Stimulated activated CD8-positive, alpha-beta memory T cell treated with anti-CD3 and anti-CD28 coated beads, Interleukin-4, amount 100 ng/mL, for 48 hours (primary cell): ENCODE measurements at places on chromosomes 7 and 10.
A peak's percentile ranks its signal among the peaks of the same experiment; 100 is the strongest.

DNA sequence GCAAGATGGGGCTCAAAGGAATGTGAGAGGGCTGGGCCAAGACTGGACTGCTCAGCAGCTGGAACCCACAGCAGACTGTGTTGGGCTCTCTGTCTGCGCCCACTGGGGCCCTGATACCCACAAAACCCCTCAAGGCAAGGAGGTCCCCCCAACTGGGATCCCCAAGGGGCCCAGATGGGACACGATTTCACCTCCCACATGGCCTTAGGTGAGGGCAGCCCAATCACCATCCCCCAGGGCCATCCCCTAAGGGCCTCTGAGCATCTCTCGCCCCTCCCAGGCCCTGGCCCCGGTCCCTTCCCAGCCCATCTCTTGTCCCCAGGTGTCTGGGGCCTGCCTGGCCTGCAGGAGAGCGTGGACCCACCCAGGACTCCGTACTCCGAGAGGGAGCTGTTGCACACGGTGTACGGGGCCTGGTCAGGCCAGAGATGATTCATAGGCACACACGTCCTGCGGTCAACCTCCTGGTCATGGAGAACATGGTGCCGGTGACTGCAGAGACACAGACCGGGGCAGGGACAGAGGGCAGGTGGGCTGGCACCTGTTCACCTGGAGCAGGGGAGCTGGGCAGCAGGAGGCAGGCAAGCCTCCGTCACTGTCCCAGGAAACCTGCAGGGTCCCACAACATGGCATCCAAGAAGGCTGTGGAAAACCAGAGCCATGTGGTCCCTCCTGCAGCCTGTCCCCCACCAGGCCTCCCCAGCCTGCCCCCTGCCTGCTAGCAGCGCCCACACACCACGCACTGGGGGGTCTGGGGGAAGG, 21.6 kb downstream of the OGDHL start:
- DNase-seq, result no peak

GRCh38 chr7:145331522-145331921, 495.7 kb upstream of the TPK1 start:
- DNase-seq, result no peak

DNA sequence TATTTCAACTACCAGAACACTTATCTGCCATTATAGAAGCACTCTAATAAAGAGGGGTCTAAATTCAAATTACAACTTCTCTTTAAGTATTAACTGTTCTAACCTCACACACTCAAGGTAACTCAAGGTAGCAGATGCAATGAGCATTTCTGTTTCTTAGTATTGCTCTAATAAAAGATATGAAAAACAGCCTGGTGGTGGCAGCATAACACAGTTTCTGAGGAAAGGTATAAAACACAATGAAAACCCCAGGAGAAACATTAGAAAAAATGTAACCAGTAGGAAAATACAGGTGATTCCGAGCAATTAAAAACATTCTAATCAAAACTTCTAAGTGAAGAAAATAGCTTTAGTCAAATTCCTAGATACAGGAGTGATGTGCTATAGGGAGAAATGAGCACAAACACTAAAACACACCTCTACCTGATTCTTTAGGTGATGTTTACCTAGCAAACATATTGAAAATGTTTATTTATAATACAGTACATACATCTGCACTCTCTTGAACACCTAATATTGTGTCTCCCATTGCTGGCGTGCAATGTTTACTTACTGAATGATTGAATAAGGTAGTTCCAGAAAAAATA, 3.5 kb downstream of the MKRN1 start:
- DNase-seq, result peak; percentile 54

DNA sequence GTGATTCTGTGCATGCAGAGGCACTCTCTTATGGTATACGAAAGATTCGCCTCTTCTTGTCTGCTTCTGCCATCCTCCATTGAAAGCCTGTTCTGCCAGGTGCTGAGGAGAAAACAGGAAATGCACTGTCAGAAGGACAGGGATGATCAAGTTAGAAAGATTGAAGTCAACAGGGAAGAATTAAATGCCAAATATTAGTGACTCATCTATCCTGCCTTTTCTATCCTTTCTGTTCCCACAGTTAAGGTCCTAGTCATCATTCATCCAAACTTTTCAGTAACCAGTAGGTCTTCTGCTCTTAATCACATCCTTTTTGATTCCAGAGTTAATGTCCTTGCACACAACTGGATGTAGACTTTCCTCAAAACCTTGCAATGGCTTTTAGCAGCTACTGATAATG, 4.8 kb upstream of the ZNF783 start:
- DNase-seq, result no peak

DNA sequence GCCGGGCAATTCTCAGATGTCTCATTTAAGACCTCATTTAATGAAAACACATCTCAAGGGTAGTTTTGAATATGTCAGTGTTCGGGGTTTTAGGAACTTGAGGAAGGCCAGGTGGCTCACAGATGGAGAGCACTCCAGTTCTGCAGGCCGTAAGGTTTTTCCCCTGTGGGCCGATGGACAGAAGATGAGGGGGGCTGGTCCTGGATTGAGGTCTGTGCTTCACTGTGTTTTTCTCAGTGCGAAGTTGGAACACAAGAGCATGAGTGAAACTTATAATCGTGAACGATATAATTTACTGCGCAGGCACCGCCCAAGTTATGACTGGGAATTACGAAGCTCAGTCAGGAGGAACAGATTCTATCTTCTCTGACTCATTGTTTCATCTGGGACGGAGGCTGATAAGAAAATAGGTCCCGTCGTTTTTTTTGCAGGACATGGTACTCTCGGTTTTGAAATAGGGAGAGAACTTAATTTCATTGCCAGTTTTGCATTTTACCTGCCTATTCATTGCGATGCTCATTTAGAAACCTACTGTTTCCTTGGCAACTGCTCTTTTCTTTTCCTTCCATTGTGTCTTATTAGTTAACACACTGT, 591.0 kb upstream of the PFKP start:
- DNase-seq, result no peak

- no peak for DNase-seq
Observed at GRCh38 chr10:28180654-28181053, 122.2 kb downstream of the MPP7 start.

GRCh38 chr10:121450247-121450646, 148.0 kb downstream of the FGFR2 start:
- DNase-seq, result no peak

- no peak for DNase-seq
Observed at GRCh38 chr7:4186513-4186780, 495.6 kb upstream of the FOXK1 start.

GRCh38 chr10:44809647-44810046, 101.5 kb upstream of the TMEM72 start:
- DNase-seq, result no peak

- DNase-seq, result no peak
Observed at GRCh38 chr7:27239387-27240014, 3.1 kb upstream of the EVX1 start.

DNA sequence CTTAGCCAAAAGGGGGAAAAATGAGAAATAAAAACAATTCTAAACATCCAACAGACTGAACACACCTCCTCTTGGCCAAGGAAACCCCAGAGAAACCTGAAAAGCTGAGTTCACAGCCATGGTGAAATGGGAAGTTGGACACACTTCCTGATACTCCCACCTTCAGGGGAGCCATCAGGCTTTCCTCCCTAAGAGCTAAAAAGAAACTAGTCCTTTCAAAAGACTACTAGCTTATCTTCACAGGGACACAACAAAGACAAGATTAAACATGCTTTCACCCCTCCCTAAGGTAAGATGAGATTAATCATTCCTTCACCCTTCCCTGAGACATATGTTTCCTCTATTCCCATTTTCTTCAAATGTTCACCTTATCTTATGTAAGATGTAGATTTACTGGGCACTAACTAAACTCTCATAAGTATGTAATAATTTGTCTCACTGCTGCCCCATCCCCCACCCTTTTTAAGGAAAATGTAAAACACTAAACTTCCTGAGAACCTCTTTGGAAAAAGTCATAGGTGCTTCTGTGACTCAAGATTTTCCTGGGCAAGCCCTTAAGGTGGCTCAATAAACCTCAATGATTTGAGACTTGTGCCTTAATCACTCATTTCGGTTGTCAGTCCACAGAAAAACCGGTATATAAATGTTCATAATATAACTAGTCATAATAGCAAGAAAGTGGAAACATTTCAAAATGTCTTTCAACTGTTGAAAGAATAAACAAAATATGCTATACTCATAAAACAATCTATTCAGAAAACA, 40.5 kb downstream of the HTR7 start:
- DNase-seq, result no peak

- DNase-seq, result no peak
Observed at GRCh38 chr7:114755856-114756255, 166.0 kb upstream of the MDFIC start.
